Stimulated activated CD8-positive, alpha-beta memory T cell treated with anti-CD3 and anti-CD28 coated beads, Interleukin-4, amount 100 ng/mL, for 1 hour (primary cell): ENCODE measurements at places on chromosomes 16 and 17.

GRCh38 chr16:81646561-81646960 lies 132.5 kb upstream of the PLCG2 start:
- no peak for DNase-seq

GRCh38 chr16:1291576-1291974 lies 17.9 kb upstream of the UBE2I start:
- no peak for DNase-seq

DNA sequence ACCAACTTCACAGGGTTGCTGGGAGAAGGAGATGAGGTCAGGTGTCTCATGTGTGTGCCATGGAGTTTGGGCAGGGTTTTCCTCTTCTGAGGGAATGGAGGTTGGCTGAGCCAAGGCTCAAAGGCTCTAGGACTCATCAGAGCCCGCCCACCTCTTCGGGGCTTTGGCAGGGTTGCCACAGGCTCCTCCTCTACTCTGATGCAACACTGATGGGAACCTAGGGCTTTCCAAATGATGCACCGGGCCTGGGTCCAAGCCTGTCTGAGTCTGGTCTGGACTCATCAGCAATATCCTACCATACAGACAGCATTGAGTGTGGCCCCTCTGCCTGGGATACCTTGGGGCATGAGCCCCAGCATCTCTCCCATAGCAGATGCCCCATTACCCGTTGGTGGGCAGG lies 59.5 kb upstream of the LHX1 start:
- no peak for DNase-seq

DNA sequence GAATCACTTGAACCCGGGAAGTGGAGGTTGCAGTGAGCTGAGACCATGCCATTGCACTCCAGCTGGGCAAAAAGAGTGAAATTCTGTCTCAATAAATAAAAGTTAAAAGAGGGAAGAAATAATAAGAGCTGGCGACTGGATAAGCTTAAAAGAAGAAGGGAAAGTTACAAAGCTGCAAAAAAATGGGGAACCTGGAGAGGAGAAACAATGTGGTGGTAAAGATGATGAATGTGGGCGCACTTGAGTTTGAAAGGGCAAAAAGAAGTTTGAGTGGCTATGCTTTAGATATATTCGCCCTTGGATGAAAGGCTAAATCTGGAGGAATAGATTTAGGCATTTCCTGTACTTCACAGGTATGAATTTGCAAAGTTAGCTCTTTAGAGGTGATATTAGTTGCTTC lies 53.0 kb upstream of the YPEL2 start:
- DNase-seq = no peak

GRCh38 chr17:82116246-82116645 lies 18.2 kb upstream of the FASN start:
- DNase-seq = no peak

DNA sequence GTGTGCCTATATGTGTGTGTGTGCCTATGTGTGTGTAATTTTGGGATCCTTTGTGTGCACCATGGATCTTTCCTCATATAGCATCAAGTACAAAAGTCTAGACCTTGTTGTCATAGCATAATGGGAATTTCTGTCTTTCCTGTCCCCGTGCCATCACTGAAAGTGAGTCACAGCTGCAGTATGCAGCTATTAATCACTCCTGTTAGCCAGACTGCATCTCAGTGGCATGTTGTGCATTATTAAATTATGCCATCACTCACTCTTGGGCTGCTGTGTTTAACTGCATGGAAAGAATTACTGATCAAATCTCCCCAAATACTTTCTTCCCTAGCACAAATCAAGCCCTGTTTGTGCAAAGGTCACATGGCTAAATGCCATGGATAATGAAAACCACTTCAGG lies 92.4 kb downstream of the CBLN1 start:
- no peak for DNase-seq

DNA sequence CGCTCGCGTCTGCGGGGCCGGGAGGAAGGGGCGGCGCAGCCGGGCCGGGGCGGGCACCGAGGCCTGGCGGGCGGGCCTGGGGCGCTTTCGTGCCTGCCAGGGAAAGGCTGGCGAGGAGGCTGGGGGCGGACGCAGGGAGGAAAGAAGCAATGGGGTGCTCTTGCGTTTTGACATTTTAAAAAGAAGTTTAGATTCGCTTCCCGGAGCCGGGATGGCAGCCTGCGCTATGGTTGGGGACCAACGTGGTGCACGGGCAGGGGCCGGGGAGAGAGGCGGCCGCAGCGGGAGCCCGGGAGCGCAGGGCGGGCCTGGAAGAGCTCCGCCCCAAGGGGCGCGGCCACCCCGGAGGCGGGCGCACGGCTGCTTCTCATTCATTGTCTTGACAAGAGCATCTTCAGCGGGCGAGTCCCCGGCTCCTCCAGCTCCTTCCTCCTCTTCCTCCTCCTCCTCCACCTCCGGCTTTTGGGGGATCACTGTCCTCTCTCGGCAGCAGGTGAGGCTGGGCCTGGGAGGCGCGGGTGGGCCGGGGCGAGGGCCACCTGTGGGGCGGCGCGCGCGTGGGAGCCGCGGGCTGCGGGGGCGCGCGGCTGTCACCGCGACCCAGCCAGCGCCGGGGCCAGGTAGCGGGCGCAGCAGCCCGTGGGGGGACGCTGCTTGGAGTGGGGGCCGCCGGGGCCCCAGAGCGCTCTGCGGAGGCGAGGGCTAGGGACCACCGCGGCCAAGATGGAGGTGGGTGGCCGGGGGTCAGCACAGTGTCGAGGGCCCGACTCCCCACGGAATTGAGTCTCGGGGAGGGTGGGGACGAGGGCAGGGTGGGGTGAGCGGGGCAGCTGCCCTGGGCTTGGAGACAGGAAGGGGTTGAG lies at the start of gene CORO1A:
CORO1A (plus strand) TSS at position 370 of the 863 bp plus-strand sequence. CDS start 1,608 bp downstream, outside the sequence.
- peak; percentile 63 for DNase-seq

GRCh38 chr16:84514874-84515835 lies 10.7 kb upstream of the MEAK7 start:
- peak; percentile 69 for DNase-seq

DNA sequence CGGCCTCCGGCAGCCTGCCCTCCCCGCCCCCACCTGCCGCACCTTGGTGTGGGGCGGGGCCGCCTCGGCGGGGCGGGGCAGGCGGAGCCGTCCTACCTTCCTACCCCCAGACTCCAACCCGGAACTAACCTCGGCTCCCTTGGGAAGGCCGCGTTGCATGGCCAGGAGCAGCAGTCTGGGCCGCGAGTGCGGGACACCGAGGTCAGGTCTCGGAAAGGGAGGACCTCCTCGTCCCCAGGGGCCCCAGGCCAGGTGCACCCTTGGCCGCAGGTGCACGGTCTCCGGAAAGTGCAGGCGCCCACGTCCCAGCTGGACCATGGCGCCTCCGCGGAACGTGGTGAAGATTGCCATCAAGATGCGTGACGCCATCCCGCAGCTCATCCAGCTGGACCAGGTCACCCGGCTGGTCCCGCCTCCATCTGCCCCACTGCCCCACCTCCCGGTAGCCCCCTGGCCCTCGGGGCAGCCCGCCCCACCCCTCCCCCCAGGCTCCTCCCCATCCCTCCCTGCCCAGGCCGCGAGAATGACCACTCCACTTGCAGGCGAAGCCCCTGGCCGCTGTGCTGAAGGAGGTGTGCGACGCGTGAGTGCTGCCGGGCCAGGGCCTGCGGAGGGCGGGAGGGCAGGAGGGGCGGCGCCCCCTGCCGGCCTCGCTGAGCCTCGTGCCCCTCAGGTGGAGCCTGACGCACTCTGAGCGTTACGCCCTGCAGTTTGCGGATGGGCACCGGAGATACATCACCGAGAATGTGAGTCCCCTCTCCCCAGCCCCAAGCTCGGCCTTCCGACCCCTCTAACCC lies at the start of gene ELMO3:
ELMO3 (plus strand) TSS at position 121 of the 797 bp plus-strand sequence; CDS start at position 317, 196 bp downstream.
- no peak for DNase-seq

DNA sequence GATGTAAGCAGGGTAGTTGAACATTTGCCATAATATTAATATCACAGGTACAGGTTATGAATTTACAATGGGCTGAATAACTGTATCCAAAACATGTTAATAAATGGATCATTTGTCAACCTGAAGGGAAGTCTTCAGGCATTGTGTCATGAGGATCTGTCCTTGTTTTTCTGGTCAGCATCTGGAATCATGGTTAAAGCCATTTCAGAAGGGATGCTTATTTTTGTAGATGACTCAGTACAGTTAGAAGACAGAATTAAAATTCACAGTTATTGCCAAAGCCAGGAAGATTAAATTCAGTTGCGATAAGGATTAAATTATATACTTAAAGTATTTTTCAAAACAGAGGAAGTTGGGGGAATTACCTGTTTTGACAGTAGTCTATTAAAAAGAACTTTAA lies 8.0 kb downstream of the PSMD11 start:
- no peak for DNase-seq

GRCh38 chr16:78988361-78988969 lies 612.1 kb downstream of the MAF start:
- DNase-seq = no peak

- DNase-seq = no peak
Measured at GRCh38 chr16:30570636-30571444, 674 bp downstream of the ZNF688 start.
